ENCODE measurements at places on chromosomes 4 and X. TPM values are rescaled to one million over a fixed set of nuclear protein-coding genes. Genes with fewer than 3 reads are reported as not detected.

Gene REELD1
- 0.97 TPM for total RNA-seq

Gene LEF1
- total RNA-seq: not detected

Gene CXCL5
- not detected for total RNA-seq

Gene SYNPO2
- 1,203 TPM for total RNA-seq

GRCh38 chr4:98102660-98103059 lies 40.6 kb downstream of the STPG2 start:
- no peaks in the 10 kb centered on the region for H3K27me3 ChIP-seq
- DNase-seq: no peak
- H3K4me1 ChIP-seq: no peaks in the 10 kb centered on the region
- no peak overlapping the region for H3K27ac ChIP-seq

- no peak overlapping the region for H3K27ac ChIP-seq
- no peak for DNase-seq
- no peaks in the 10 kb centered on the region for H3K27me3 ChIP-seq
- peaks cover 4% of the 10 kb centered on the region for H3K4me1 ChIP-seq
Measured at GRCh38 chr4:78659264-78659663, 107.7 kb downstream of the ANXA3 start.

- H3K27me3 ChIP-seq: no peaks in the 10 kb centered on the region
- no peak overlapping the region for H3K4me3 ChIP-seq
- H3K27ac ChIP-seq: peak overlapping the region; percentile 77
- DNase-seq: no peak
- peaks cover 45% of the 10 kb centered on the region for H3K4me1 ChIP-seq
Measured at GRCh38 chr4:184751585-184751956, 17.7 kb upstream of the CENPU start.

DNA sequence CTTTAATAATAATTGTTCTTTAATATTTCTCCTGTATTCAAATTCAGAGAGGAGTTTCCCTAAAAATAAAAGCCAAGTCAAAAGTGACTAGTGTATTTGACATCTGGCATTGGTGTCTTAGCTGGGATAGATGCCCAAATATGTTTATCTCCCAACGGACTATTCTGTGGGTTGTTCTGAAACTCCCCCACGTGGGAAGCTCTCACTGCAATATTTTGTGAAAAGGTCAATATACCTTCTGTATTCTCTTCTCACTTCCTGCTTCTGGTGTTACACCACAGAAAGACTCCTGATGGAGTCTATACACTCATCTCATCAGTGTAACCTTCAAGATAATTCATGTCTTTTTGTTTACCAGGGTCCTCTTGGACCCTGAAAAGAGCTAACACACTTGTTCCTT lies 2052.8 kb upstream of the TENM3 start:
- H3K27ac ChIP-seq: no peak overlapping the region
- H3K36me3 ChIP-seq: no peaks in the 10 kb centered on the region
- no peaks in the 10 kb centered on the region for H3K27me3 ChIP-seq
- no peaks in the 10 kb centered on the region for H3K4me1 ChIP-seq

DNA sequence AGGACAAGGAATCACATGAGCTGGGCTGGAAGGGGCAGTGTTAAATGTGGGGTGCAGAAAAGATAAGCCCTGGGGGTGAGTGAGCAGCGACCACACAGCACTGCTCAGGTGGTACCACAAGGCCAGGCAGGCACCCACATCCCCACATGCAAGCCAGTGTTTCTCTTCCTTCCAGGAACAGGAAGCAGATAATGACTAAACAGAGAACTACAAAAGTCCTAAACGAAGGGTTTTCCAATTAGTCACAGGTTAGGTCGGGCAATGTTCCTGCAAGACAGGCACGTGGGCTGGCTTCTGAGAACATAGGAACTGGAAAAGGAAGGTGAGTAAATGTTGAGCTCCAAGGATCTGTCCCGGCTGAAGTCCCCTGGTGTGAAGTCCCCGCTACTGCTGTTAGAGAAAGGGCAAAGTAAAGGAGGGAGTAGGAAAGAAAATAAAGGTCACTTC lies 19.5 kb downstream of the RELL1 start:
- peak; percentile 75 for DNase-seq
- no peak overlapping the region for H3K4me3 ChIP-seq
- peak overlapping the region; percentile 83 for H3K27ac ChIP-seq
- no peaks in the 10 kb centered on the region for H3K27me3 ChIP-seq
- H3K36me3 ChIP-seq: no peaks in the 10 kb centered on the region

All from gastrocnemius medialis (tissue), 4 donors.